Smooth muscle cell of the pulmonary artery (primary cell): ENCODE measurements at places on chromosomes 12 and 14. TPM values are rescaled to one million over a fixed set of nuclear protein-coding genes. Genes with fewer than 3 reads are reported as not detected.

Gene GLIPR1
- 185 and 193 TPM in 2 replicates for total RNA-seq

Gene ATN1
- total RNA-seq: 21.8 and 35.8 TPM in 2 replicates

Gene ESR2
- total RNA-seq: 0.07 and 0.33 TPM in 2 replicates

Gene RAB21
- 37.5 and 42.2 TPM in 2 replicates for total RNA-seq

Gene FOXN4
- not detected in 2 replicates for total RNA-seq

Gene ENDOU
- 0.40 and 0.52 TPM in 2 replicates for total RNA-seq

Gene BICDL1
- total RNA-seq: not detected in 2 replicates
